ENCODE measurements at places on chromosomes 4 and X. TPM values are rescaled to one million over a fixed set of nuclear protein-coding genes. Genes with fewer than 3 reads are reported as not detected.

The XPNPEP2 gene
- total RNA-seq: not detected

The ODAPH gene
- not detected for total RNA-seq

The MTMR8 gene
- total RNA-seq: 0.15 TPM

The PAGE1 gene
- total RNA-seq: not detected

The ALAS2 gene
- not detected for total RNA-seq

The SSX2 gene
- total RNA-seq: not detected

The PHKA1 gene
- total RNA-seq: 8.5 TPM

The KLHL15 gene
- 5.3 TPM for total RNA-seq

The PF4V1 gene
- not detected for total RNA-seq

The CCSER1 gene
- 1.4 TPM for total RNA-seq

The OCIAD2 gene
- 229 TPM for total RNA-seq

The S100G gene
- not detected for total RNA-seq

The PAGE2B gene
- total RNA-seq: not detected

The PCSK1N gene
- total RNA-seq: not detected

The XAGE1A gene
- total RNA-seq: not detected

The GPRASP1 gene
- 0.65 TPM for total RNA-seq

The GTPBP6 gene
- total RNA-seq: 36.5 TPM

The BEX1 gene
- 0.32 TPM for total RNA-seq

The CYP2U1 gene
- total RNA-seq: 11.1 TPM

The LRIT3 gene
- not detected for total RNA-seq

The VEGFC gene
- 18.4 TPM for total RNA-seq

The MAGEE2 gene
- total RNA-seq: not detected

The SLC10A7 gene
- 8.1 TPM for total RNA-seq

The SPARCL1 gene
- total RNA-seq: 0.32 TPM

The IDS gene
- 19.3 TPM for total RNA-seq

The CT47A7 gene
- total RNA-seq: not detected

The EMD gene
- total RNA-seq: 21.4 TPM

The SYAP1 gene
- total RNA-seq: 21.4 TPM

The LUZP4 gene
- not detected for total RNA-seq

The STATH gene
- not detected for total RNA-seq

The MAGEA3 gene
- total RNA-seq: not detected

The VCX3A gene
- not detected for total RNA-seq

The QDPR gene
- total RNA-seq: 16.6 TPM

The RTL9 gene
- not detected for total RNA-seq

The ARL13A gene
- not detected for total RNA-seq

The RIBC1 gene
- total RNA-seq: 0.30 TPM

The CT55 gene
- not detected for total RNA-seq

The RAB39B gene
- 0.15 TPM for total RNA-seq

The RPL34 gene
- total RNA-seq: 623 TPM

The TAF7L gene
- 1.6 TPM for total RNA-seq

The PDHA1 gene
- total RNA-seq: 80.9 TPM

The CXCL10 gene
- total RNA-seq: 12.2 TPM

The HTN1 gene
- not detected for total RNA-seq

The PRSS12 gene
- total RNA-seq: 0.46 TPM

The DRD5 gene
- not detected for total RNA-seq

The GSX2 gene
- total RNA-seq: not detected

The TMEM154 gene
- total RNA-seq: 4.5 TPM

The PPP1R2C gene
- total RNA-seq: not detected

The GRIA2 gene
- total RNA-seq: not detected

The STOX2 gene
- under 0.01 TPM for total RNA-seq

The UBA6 gene
- 163 TPM for total RNA-seq

The MAPK10 gene
- under 0.01 TPM for total RNA-seq

The TRAM1L1 gene
- 2.4 TPM for total RNA-seq

All from epithelial cell of umbilical artery (primary cell).